ENCODE measurements at places on chromosomes 7 and 10. TPM values are rescaled to one million over a fixed set of nuclear protein-coding genes. Genes with fewer than 3 reads are reported as not detected.
A peak's percentile ranks its signal among the peaks of the same experiment; 100 is the strongest.

DNA sequence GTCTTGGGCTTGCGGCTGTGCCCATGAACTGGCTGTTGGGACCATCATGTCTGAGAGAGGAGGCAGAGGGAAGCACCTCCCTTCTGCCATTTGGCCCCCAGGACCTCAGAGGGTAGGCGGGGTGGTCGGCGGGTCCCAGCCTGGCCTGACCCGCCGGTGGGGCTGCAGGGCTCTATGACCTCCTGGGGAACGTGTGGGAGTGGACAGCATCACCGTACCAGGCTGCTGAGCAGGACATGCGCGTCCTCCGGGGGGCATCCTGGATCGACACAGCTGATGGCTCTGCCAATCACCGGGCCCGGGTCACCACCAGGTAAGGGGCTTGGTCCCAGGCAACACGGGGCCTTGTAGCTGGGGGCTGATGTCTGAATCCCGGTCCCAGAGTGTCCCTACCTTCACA lies 14.1 kb downstream of the SUMF2 start:
- no peak for DNase-seq

- no peak for DNase-seq
These were observed 128.6 kb downstream of the WDR37 start for GRCh38 chr10:1184541-1185430.

DNA sequence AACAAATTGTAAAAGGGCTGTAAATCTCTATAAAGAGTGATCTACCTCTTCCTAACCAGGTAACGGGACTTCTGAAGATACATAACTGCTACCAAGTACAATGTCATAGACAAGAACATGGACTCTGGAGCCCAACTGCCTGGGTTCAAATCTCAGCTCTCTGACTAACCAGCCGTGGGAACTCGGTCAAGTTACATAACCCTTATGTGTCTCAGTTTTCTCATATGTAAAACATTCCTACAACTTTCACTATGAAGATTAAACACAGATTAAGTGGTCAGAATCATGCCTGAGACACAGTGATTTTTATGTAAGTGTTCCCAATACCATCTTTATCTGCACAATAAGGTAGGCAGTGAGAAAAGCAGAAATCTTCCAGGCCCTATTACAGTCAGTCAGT lies 52.6 kb downstream of the ITGB1 start:
- DNase-seq, result no peak

The PLAU gene
- total RNA-seq, result 1.2 TPM

GRCh38 chr7:96869538-96869937 lies 135.8 kb upstream of the DLX6 start:
- DNase-seq, result no peak

The CHST3 gene
- total RNA-seq, result 0.07 TPM

DNA sequence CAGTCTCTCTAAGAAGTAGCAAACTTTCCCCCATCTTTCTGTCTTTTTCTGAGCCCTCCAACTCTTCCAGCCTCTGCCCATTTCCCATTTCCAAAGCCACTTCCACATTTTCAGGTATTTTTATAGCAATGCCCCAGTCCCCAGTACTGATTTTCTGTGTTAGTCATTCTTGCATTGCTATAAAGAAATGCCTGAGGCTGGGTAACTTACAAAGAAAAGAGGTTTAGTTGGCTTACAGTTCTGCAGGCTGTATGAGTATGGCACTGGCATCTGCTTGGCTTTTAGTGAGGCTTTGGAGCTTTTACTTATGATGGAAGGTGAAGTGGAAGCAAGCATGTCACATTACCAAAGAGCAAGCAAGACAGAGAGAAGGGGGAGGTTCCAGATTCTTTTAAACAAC lies 17.2 kb downstream of the PLCE1 start:
- no peak for DNase-seq

DNA sequence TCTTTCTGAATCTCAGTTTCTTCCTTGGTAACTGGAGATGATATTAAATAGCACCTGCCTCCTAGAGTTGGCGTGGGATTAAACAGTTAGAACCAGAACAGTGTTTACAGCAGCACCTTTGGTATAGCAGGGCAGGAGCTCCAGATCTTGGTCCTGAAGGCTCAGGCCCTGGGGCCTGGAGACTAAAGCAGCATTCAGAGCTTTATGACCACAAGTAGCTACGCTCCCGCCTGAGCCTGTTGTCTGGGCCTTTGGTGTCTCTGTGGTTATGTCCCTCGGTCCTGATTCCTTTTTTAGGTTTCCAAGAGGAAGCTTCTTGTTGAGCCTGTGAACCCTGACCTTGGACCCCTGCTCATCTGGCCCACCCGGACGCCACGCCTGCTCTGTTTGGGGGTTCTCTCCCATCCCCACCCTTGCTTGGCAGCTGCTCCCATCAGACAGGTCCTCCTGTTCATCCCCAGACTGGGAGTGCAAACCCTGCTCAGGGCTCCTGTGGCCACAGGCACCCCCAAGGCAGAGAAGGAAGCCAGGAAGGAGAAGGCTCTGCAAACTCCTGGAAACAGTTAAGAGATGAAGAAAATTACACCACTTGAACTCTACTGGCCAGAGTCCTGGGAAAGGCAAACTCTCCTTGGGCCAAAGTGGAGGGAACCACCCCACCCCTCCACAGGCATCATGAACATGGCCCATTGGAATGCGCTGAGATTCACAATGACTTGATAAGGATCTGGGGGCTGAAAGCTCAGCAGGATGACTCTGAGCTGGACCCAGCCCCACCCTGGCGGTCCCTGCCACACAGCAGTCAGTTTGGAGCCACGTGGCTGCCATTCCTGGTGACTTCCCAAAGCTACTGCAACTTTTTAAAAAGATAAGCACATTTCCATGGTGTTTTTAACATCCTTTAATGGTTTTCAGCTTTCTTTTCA lies 50.1 kb upstream of the TMEM72 start:
- no peak for DNase-seq

- DNase-seq, result no peak
These were observed 25.7 kb downstream of the CHST3 start for GRCh38 chr10:71989661-71990454.

DNA sequence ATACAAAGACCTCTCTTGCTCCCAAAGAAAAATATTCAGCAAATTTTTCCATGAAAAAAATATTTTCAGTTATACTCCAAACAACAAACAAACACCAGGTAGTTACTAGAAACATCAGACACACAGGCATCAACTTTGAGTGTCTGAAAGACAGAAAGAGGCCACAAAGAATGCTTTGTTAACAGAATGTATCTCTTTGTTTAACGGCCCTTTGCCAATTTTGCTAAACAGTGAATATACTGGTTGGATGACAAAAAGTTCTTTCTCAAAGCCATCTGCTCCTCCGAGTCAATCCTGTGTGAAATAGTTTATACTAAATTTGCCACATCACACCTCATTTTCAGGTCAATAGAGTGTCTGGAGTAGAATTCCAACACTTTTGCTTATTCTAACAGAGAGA lies 216.7 kb upstream of the PHF14 start:
- DNase-seq, result no peak

DNA sequence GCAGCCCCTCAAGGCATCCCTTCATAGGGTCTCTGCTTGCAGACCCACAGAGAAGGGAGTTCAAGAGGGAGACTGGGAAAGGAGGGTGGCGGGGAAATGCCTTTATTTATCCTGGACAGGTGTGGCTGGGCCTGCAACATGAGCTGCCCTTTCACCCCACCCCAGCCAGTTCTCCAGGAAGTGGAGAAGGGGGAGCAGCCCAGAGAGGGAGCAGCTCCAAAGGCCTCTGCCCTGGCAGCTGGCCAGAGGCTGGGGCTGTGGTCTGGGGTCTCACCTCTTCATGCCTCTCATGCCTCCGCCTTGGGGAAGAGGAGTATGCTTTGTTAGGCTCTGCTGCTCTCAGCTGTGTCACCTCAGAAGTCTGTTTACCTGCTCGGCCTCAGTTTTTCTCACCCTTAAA lies 3.1 kb downstream of the LDB3 start:
- DNase-seq, result no peak

The NPY4R gene
- total RNA-seq, result not detected

DNA sequence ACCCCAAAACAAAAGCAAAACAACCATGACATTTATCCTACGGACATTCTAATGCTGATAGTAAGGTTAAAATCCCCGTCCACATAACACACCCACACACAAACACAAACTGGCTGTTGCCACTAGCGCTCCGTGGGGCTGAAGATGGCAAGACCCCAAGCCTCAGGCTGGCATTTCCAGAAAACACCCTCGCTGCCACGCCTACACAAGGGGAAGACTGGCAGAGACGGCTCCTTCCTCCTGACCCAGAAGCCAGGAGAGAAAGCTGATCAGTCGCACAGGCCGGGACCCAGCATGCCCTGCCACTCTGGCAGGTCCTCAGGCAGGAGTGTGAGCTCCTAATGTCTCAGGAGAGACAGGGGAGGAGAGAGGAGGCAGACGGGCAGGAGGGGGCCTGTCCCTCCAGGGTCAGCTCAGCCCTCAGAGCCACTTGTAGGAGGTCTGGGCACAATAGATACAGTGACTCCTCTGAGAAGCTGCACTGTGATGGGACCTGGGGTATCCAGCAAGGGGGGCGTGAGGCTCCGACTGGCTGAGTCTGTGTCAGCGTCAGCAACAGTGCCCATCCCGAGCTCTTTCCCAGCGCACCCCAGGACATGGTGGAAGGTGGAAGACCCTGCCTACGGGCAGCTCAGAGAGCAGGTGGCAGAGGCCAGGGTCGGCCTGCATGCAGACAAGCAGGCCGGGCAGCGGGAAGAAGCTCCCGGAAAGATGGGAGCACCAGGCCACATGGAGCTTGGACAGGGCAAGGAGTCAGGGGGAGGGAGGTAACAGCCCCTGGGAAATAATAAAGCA lies 326.9 kb downstream of the PTPRN2 start:
- DNase-seq, result no peak

DNA sequence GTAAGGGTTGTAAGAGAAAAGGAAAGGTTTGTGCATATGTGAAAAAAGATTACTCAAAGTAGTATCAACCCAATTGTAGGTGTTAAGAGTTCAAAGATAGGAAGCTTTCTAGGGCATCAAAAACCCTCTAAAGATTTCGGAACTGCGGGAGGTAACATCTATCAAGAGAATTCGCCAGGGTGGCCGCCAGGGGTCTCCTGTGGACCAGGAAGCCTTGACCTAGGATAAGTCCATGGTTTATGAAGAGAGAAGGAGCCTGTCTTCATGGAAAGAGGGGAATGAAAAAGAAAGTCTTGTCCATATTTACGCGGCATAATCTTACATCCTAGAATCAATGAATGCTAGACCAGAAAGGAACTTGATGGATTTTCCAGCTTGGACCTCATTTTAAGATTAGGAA lies 140.7 kb upstream of the CALCR start:
- DNase-seq, result no peak

GRCh38 chr10:47288916-47289495 lies 11.0 kb upstream of the GDF10 start:
- DNase-seq, result no peak

DNA sequence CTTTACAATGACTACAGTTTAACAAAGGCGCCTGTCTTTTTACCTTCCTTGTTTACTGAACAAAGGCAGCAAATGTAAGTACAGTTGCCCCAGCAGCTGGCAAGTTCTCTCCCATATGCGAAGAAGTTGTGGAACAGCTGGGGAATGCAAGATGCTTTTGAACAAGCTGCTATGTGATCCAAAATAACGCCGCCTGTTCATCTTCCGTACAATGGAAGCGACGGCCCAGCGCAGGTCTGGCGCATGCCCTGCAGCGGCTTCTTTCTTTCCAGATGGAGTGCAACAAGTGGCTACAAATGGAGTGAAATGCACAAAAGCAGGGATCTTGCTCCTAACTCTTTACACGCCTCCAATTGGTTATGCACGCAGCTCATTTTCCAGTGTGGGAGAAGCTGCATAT lies 97.0 kb upstream of the SVIL start:
- no peak for DNase-seq

The AKR1C3 gene
- not detected for total RNA-seq

The SPDYE6 gene
- not detected for total RNA-seq

DNA sequence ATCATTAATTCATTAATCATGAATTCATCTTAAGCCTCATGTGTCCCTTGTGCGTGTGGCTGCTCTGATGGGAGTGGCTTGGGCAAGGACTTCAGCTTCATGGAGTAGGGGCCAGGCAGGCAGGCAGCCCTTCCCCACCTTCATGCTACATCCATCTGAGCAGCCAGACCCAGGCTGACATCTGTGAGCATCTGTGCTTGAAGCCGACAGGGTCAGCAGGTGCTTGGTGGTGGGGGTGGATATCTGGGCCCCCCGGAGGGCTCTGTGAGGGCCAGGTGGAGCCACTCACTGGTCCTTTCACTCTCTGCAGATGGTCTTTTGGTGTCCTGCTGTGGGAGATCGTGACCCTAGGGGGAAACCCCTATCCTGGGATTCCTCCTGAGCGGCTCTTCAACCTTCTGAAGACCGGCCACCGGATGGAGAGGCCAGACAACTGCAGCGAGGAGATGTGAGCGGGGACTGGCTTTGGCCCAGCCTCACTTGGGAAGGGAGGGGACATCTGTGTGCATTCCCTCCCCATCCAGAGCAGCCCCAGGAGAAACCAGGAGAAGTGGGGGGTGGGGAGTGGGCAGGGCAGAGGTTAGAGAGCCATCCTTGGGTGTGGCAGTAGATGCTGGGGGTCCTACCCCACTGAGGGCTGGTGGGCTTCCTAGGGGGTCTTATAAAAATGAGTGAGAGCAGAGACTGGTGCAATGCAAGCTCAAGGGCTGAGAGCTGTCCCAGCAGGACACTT lies 14.7 kb upstream of the CSGALNACT2 start:
- DNase-seq, result peak; percentile 2

- no peak for DNase-seq
These were observed 40.4 kb upstream of the AGMO start for GRCh38 chr7:15602236-15602635.

The ANXA11 gene
- total RNA-seq, result 217 TPM

DNA sequence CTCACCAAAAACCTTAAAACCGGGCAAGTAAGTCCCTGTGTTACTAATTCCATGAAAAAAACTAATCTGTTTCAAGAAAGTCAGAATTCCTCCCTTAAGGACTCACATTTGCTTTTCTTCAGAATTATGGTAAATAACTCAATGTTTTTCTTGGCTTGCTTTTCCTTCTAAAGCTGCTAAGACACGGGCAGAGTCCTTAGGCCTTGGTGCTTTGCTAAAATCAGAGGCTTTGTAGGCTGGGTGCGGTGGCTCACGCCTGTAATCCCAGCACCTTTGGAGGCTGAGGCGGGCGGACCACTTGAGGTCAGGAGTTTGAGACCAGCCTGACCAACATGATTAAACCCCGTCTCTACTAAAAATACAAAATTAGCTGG lies 32.0 kb downstream of the GNA12 start:
- DNase-seq, result no peak

The GIMAP1 gene
- total RNA-seq, result 10.0 TPM

The SP8 gene
- total RNA-seq, result not detected

The FBH1 gene
- 59.3 TPM for total RNA-seq

GRCh38 chr10:83917537-83918506 lies 221.5 kb upstream of the GHITM start:
- DNase-seq, result no peak

GRCh38 chr7:143210541-143210940 lies 11.3 kb upstream of the TAS2R40 start:
- DNase-seq, result no peak

The KIN gene
- 17.7 TPM for total RNA-seq

DNA sequence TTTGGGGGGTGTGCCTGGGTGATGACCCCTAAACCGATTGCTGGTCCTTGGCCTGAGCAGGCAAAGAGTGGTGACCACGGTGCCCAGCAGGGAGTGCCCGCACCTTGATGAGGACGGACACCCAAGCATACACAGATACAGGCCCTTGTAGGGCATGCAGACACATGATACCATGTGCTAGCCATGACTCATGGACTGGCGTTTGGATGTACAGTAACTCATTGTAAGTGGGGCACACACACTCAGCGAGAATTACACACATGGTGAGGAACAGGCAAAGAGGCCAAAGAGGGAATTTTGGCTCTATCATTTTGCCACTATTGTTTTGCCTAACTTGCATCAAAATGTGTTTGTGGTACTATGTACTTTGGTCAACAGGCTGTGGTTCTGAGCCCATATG lies 24.1 kb downstream of the KAZALD1 start:
- DNase-seq, result no peak

Measured in CD8-positive, alpha-beta memory T cell (primary cell).